NCI-H2081 (cell line): ENCODE measurements at places on chromosomes 5 and 9.

DNA sequence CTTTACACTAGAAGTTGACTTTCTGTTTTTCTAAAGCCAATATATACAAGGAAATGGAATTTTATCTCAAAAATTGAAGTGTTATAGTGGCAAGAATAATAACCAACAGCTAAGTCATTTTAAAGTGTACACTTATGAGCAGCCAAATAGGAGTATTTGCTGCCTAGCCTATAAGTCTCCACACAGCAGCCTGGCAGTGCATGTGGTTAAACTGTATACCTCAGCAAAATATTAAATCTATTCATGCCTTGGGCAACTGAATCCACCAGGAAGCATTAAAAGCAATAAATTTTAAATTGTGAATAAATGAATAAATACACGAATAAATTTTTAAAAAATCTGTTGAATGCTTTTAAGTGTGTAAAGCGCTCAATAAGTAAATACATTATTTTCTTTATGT is 432.4 kb upstream of the RORB start:
- no peak for DNase-seq

- DNase-seq, result peak; percentile 28
Observed at GRCh38 chr9:99000476-99001395, 57.0 kb downstream of the COL15A1 start.

DNA sequence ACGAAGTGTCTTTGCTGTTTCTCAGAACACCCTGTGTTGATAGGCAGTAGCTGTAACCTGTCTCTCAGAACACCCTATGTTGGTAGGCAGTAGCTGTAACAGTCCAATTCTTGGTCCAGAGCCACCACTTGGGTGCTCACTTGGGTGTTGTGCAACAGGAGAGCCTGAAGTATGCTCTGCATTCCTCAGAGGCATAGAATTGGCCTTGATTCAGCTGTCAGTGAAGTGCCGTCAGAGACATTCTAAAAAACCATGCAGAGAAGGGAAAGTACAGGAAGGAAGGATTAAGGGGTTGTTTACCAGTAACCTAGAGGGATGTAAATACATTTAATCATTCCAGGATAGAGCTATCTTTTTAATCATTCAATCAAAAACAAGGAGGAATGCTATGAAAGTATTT is 231.2 kb downstream of the ARRDC3 start:
- DNase-seq, result no peak

DNA sequence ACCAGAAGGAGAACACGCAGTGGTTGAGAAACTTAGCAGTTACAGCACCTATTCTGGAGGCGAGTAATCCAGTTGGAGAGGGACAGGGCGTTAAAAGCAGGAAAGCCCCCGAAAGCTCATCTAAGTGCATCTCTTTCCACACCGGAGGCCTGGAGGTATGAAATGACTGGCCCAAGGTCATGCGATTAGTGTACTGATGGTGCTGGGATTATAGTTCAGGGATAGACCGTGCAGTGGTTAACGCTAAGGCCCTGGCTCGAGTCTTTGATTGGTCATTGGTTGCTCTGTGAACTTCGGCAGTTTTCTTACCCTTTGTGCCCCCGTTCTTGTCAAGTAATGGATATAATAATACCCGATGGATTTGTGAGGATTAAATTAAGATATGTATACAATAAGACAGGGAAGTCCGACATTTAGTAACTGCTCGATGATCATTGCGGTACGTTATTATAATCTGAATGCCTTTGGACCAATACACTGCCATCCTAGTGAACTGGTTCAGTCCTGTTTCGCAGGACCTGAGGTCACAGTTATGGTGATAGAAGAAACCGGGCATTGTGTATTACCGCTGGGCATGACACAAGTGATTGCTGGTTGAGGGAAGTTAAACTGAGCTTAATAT is 960 bp downstream of the CANX start:
- DNase-seq, result peak; percentile 37

- no peak for DNase-seq
Observed at GRCh38 chr5:134500699-134501430, 24.6 kb upstream of the JADE2 start.

GRCh38 chr5:5986492-5987178 is 391.7 kb downstream of the MED10 start:
- no peak for DNase-seq

GRCh38 chr5:178675922-178676321 is 49.1 kb upstream of the CLK4 start:
- no peak for DNase-seq

DNA sequence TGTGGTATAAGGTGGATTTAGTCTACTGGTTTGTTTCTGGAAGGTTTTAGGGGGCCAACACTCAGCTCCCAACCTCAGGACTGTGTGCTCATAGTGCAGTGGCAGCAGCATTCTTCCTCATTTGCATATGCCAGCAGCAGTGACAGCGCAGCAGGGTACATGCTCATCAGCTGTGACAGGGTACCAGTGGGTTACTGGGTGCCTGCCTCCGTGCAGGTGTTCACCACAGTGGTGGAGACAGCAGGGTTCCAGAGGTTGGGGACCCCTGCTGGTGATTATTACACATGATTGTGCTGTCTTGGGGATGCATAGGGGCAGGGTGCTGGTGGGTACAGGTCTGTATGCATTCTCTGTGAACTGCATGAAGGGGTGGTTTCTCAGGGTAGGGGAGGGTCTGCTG is 45.5 kb upstream of the IFNE start:
- no peak for DNase-seq

DNA sequence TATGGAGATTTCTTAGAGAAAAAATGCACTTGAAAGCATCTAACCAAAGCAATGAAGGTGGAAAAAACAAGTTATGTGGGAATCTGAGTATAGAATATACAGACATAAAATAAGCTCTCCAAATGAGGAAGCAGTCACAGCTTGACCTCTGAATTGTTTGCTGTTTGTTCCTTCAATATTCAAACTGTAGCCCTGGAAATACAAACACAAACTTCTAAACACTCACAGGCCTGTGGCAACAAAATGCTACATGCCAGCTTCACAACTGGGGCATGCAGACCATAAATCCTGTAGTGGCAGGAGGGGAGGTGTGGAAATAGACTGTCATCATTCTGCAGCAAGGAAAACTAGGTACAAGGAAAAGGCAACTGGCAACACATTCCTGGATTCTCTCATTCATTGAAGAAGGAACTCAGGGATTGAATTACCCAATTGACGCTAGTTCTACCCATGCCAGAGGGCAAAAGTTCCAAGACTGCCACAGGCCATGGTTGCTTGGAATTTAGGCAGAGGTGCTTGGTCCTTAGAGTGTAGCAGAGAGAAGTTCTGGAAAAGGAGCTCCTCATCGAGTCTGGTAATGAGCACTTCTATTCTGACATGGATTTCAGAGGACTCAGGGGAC is 349.6 kb downstream of the PDE4D start:
- DNase-seq, result peak; percentile 24

DNA sequence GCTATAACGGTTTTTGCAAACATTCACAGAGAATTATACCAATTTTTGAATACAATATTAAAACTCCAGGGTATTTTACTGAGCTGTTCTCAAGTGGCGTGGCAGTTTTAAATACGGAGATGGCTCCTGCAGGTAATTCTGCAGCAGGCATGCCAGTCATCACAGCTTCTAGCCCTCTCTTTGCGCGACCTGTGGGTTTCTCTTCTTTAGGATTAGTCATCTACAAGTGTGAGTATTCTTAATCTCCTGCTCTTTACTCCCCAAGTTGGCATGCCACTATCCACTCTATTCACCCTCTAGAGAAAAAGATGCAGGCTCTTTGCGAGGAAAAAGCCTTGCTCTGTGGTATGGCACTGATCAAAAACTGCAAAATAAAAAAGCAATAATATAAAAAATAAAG is 43.9 kb downstream of the ANKRD31 start:
- no peak for DNase-seq
